ENCODE measurements at places on chromosomes 7 and 10. TPM values are rescaled to one million over a fixed set of nuclear protein-coding genes. Genes with fewer than 3 reads are reported as not detected.

GPR26 gene
- total RNA-seq: not detected

ACHE gene
- total RNA-seq: 0.97 TPM

EVX1 gene
- total RNA-seq: not detected

AKR1C8 gene
- 0.83 TPM for total RNA-seq

C1GALT1 gene
- total RNA-seq: 39.0 TPM

HMX2 gene
- total RNA-seq: not detected

CYP2W1 gene
- total RNA-seq: not detected

ITIH5 gene
- 14.8 TPM for total RNA-seq

DNA sequence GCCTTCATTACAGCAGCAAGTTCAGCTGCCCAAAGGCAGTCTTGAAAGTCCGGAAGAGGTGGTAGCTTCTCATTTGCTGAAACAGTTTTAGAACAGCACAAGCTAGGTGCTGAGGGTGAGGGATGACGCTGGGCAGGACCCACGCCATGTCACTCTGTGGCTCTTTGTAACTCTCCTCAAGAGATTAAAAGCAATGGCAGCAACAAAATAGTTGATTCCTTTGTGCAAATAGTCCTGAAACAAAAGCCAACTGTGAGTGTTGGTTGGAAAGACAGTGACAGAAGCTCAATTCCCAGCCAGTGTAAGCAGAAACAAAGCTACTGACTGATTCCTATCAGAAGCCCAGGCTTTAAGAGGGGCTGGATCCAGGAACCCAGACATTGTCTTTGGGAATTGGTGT lies 47.6 kb upstream of the AQP1 start:
- H3K27me3 ChIP-seq: no peaks in the 10 kb centered on the region
- DNase-seq: no peak
- peaks cover 25% of the 10 kb centered on the region for H3K4me1 ChIP-seq
- no peak overlapping the region for H3K27ac ChIP-seq
- peaks cover 13% of the 10 kb centered on the region for H3K36me3 ChIP-seq

GRCh38 chr7:123535517-123535916 lies 1.1 kb upstream of the IQUB start:
- H3K4me3 ChIP-seq: peak overlapping the region; percentile 64
- peaks cover 14% of the 10 kb centered on the region for H3K4me1 ChIP-seq
- no peaks in the 10 kb centered on the region for H3K27me3 ChIP-seq
- peak; percentile 45 for DNase-seq

- H3K4me1 ChIP-seq: no peaks in the 10 kb centered on the region
- H3K27ac ChIP-seq: no peak overlapping the region
- no peaks in the 10 kb centered on the region for H3K36me3 ChIP-seq
- no peak overlapping the region for H3K4me3 ChIP-seq
Measured at GRCh38 chr10:83541046-83541445, 598.3 kb upstream of the GHITM start.

GRCh38 chr7:2559283-2559950 lies 638 bp downstream of the IQCE start:
- no peaks in the 10 kb centered on the region for H3K36me3 ChIP-seq
- H3K4me3 ChIP-seq: peak overlapping the region; percentile 94
- H3K27ac ChIP-seq: peak overlapping the region; percentile 85

GRCh38 chr10:54758791-54759190 lies 42.2 kb downstream of the PCDH15 start:
- no peak overlapping the region for H3K4me3 ChIP-seq
- H3K27me3 ChIP-seq: no peaks in the 10 kb centered on the region
- H3K27ac ChIP-seq: no peak overlapping the region

- H3K27me3 ChIP-seq: no peaks in the 10 kb centered on the region
- H3K4me3 ChIP-seq: no peak overlapping the region
- no peaks in the 10 kb centered on the region for H3K4me1 ChIP-seq
- DNase-seq: no peak
- no peaks in the 10 kb centered on the region for H3K36me3 ChIP-seq
Measured at GRCh38 chr10:44674536-44675386, 236.4 kb upstream of the TMEM72 start.

GRCh38 chr7:90551036-90551435 lies 45.1 kb upstream of the CDK14 start:
- H3K27ac ChIP-seq: no peak overlapping the region
- no peak overlapping the region for H3K4me3 ChIP-seq
- H3K4me1 ChIP-seq: no peaks in the 10 kb centered on the region
- no peaks in the 10 kb centered on the region for H3K27me3 ChIP-seq

DNA sequence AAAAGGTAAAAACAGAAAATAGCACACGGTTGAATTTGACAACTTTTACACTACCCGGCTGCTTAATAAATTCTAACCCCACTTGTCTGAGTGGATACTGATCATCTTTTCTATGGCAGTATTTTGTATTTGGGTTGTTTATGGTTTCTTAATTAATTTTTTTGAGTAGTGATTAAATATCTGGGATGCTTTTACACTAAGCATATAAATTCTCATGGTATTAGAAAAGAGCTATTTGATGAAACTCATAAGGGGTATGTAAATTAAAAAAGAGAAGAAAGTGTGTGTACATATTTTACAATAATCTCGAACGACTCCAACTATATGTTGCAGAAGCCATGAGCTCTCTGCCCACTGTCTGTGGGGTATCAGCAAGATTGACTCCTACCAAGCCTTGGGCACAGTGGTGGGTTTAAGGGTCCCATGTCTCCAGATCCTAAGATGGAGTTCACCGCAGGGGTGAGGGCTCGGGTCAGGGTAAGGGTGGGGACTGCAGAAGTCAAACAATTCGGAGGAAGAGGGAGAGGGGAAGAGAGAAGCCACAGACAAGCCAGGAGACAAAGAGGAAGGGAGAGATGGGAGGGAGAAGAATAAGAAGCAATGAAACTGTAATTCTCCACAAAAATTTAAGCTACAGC lies 7.6 kb upstream of the HOXA13 start:
- peaks cover 22% of the 10 kb centered on the region for H3K4me1 ChIP-seq
- DNase-seq: no peak
- no peak overlapping the region for H3K4me3 ChIP-seq
- peaks cover 97% of the 10 kb centered on the region for H3K27me3 ChIP-seq
- no peak overlapping the region for H3K27ac ChIP-seq

DNA sequence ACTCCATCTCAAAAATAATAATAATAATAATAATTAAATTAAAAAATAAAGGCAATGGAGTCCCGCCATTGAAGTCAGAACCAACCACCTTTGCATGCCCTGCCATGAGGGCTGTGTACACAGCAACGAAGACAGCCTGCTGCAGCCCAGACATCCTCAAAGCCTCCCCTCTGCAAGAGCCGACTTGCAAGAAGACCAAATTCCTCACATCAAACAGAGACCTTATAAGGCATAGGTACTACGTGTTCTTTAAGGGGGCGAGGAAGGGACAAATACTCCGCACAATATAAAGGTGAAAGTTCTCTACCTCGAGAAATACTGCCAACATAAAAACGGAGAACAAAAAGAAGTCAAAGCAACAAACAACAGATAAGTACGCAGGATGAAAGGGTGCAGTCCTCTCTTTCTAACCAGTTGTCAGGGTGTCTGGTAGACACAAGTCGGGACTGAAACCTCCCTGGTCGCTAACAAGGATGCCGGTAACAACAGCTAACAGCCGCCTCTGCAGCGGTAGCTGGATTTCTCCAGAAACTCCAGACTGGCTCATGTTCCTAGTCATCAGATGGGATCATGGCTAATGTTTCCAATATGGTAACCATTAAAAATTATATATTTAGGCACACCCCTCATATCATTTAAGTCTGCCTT lies 23.6 kb downstream of the FGFR2 start:
- H3K4me3 ChIP-seq: no peak overlapping the region
- H3K27me3 ChIP-seq: no peaks in the 10 kb centered on the region
- no peaks in the 10 kb centered on the region for H3K36me3 ChIP-seq
- DNase-seq: no peak

DNA sequence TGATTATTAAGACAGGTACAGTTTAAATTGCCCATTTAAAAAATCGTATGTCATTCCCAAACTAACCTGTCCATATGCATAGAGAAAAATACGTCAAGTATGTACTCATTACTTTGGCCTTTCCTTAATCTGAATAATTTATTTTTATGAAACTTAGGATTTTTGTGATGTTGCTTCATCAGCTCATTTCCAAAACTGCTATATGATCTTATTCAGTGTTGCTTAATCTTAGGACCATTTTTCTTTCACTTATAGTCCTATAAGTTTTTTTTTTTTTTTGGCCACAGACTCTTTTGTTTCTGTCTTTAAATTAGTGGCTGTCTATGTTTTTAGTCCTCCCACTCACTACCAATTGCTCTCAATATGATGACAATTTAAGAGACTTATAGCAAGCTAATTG lies 345.1 kb downstream of the PHTF2 start:
- no peaks in the 10 kb centered on the region for H3K36me3 ChIP-seq
- no peak overlapping the region for H3K27ac ChIP-seq
- DNase-seq: no peak
- no peaks in the 10 kb centered on the region for H3K27me3 ChIP-seq
- no peaks in the 10 kb centered on the region for H3K4me1 ChIP-seq
- H3K4me3 ChIP-seq: no peak overlapping the region

GRCh38 chr10:20100171-20100570 lies 283.9 kb downstream of the PLXDC2 start:
- no peaks in the 10 kb centered on the region for H3K36me3 ChIP-seq
- peak overlapping the region; percentile 54 for H3K27ac ChIP-seq
- peaks cover 15% of the 10 kb centered on the region for H3K4me1 ChIP-seq
- H3K27me3 ChIP-seq: no peaks in the 10 kb centered on the region
- no peak for DNase-seq

GRCh38 chr7:75756991-75757676 lies 14.9 kb downstream of the CCL26 start:
- no peaks in the 10 kb centered on the region for H3K27me3 ChIP-seq
- peaks cover 1% of the 10 kb centered on the region for H3K4me1 ChIP-seq
- H3K4me3 ChIP-seq: no peak overlapping the region
- H3K36me3 ChIP-seq: no peaks in the 10 kb centered on the region
- no peak overlapping the region for H3K27ac ChIP-seq
- no peak for DNase-seq

GRCh38 chr10:110392868-110393740 lies 88.4 kb upstream of the SMNDC1 start:
- H3K4me3 ChIP-seq: no peak overlapping the region
- no peak overlapping the region for H3K27ac ChIP-seq
- no peaks in the 10 kb centered on the region for H3K36me3 ChIP-seq
- H3K27me3 ChIP-seq: no peaks in the 10 kb centered on the region

DNA sequence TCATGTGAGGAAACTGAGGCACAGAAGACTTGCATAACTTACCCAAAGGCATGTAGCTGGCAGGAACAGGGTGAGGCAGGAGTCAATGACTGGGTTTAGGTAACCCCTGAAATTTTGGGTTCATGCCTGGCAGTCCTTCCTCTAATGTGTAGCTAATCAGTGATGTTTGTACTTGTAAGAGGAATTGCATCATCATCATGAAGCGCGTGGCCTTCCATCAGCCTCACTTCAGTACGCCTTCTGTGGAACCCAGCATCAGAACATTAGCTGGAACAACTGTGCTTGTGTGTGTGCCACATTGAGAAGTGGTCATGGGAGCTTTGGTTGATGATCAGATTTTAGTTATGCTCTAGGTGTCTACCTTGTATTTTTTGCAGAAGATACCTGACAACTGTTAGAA lies 18.2 kb upstream of the STMP1 start:
- no peak overlapping the region for H3K27ac ChIP-seq
- DNase-seq: no peak
- H3K4me3 ChIP-seq: no peak overlapping the region

- no peaks in the 10 kb centered on the region for H3K36me3 ChIP-seq
- peak overlapping the region; percentile 18 for H3K27ac ChIP-seq
- no peak for DNase-seq
- H3K4me1 ChIP-seq: peaks cover 42% of the 10 kb centered on the region
Measured at GRCh38 chr7:41886901-41887311, 184.0 kb upstream of the INHBA start.

DNA sequence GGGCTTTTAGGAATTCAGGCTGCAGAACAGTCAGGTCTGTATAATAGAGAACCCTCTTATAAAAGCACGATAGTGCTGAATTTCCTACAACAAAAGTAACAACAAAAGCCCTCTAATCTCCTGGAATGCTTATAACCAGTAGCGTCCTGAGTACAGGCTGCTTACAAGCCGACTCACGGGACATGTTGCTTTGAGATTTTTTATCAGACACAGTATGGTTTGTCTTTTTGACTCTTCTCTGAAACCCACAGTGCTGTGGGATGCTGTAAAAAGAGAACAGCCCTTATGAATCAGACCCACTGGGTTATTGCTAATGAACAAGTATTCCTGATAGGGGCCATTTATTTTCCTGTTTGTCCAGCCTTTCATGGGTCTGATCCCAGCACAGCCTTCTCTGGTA lies 59.4 kb downstream of the PLPP4 start:
- no peak for DNase-seq
- no peak overlapping the region for H3K4me3 ChIP-seq
- no peaks in the 10 kb centered on the region for H3K27me3 ChIP-seq
- H3K4me1 ChIP-seq: no peaks in the 10 kb centered on the region

DNA sequence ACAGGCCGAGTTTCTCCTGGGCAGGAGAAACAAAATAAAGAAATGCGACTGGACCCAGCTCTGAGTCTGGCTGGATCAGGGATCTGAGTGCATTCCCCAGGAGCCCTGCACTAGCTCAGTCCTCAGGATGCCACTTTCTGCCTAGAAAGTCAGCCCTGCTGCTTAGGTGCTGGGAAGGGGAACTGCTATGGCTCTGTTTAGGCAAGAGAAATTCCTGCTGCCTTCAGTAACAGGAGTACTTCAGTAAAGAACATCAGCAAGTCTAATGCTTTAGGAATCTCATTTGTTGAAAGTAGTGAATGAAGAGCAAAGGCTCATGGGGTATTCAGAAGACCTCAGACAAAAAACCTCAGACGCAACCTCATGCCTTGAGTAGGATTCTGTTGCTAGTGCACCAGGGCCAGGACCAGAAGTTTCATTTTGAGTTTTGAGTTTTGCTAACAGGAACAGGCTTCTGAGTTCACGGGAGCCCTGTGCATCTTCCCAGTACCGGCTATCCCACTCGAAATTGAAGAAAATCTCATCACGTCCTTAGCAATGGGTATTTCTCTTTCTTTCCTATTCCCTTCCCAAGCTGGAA lies 170.8 kb upstream of the CDCA7L start:
- peaks cover 34% of the 10 kb centered on the region for H3K36me3 ChIP-seq
- H3K27ac ChIP-seq: no peak overlapping the region
- no peak overlapping the region for H3K4me3 ChIP-seq
- DNase-seq: no peak

DNA sequence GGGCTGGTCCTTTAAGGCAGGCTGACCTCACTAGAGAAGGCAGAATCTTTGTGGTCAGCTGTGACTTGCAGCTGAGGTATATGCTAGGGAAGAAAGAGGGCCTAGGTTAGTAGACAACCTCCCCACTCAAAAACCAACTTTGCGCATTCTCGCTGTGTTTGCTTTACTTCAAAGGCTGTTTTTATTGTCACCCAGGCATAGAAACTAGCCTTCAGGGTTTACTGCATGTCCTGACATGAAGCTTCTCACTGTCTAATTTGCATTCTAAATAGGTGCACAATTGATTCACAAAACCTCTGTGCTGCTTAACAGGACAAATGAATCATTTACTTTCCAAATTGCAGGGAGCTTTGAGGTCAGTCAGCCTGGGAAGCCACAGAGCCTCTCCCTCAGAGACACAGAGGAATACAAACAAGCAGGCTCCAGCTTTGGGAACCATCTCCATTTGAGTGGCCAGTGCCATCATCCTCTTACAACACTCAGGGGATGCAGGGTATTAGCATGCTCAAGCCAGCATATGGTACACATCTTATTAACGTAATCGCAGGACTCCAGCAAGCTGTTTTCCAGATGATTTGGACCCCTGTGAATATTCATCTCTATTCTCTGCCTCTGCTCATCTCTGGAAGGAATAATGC lies 596.4 kb upstream of the GHITM start:
- DNase-seq: no peak
- H3K4me3 ChIP-seq: no peak overlapping the region
- H3K27ac ChIP-seq: no peak overlapping the region
- no peaks in the 10 kb centered on the region for H3K36me3 ChIP-seq
- H3K4me1 ChIP-seq: no peaks in the 10 kb centered on the region

GRCh38 chr7:7181519-7182155 lies 707 bp upstream of the C1GALT1 start:
- H3K27ac ChIP-seq: peak overlapping the region; percentile 97
- peak overlapping the region; percentile 98 for H3K4me3 ChIP-seq
- H3K4me1 ChIP-seq: peaks cover 28% of the 10 kb centered on the region
- no peaks in the 10 kb centered on the region for H3K27me3 ChIP-seq
- no peaks in the 10 kb centered on the region for H3K36me3 ChIP-seq

All from lower lobe of right lung (tissue), 2 donors.